ENCODE measurements at places on chromosomes 16 and 17. TPM values are rescaled to one million over a fixed set of nuclear protein-coding genes. Genes with fewer than 3 reads are reported as not detected.

DNA sequence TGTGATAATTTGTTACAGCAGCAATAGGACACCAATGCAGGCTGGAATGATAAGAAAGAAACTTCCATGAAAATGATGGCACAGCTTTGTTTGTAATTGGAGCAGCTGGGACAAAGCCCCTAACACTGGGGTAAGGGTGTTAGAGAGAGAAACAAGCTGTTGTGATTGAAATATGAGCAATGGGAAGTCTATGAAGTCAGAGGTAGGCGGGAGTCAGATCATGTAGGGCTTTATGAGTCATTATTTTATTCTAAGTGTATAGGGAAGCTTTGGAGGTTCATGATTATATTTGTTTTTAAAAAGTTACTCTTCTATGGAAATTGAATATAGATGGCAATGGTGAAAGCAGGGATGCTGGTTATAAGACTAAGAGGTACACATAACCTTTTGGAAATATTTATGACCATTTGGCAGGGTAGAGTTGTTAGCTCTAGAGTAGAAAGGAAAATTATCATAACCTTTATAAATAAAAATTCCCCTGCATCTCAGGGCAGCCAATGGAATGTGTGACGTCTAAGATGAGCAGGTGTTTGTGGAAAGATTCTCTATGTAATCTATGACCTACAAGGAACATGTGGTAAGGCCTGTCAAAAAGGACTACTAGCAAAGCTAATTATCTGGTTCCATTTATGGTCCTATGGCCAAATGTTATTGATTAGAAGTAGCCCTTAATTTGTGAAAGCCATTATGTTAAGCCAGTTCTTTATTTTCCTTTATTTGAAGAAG, 85.6 kb downstream of the KCNJ2 start:
- H3K27me3 ChIP-seq, result no peaks in the 10 kb centered on the region
- H3K36me3 ChIP-seq, result no peaks in the 10 kb centered on the region
- DNase-seq, result no peak
- no peaks in the 10 kb centered on the region for H3K4me1 ChIP-seq
- H3K4me3 ChIP-seq, result no peak overlapping the region

DNA sequence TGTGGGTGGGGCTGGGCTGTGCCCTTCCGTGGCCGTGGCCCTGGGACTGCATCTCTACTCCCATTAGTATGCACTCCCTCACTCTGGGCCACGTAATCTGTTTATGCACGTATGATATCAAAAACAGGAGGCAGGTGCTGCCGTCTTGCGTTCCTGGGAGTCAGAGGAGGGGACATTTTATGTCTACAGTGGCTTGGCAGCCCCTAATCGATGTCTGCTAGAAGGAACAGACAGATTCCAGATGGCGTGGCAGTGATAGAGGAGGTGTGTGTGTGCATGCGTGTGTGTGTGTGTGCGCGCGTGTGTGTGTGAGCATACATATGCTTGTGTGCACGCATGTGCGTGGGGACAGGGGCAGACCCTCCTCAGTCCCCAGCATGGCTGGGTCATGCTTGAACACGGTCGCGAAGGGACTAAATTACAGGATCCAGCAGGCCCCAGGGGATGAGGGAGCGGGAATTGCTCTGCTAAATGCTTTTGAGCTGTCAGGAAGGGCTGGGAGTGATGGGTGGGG, 44.7 kb downstream of the SREBF1 start:
- H3K27me3 ChIP-seq, result peaks cover 44% of the 10 kb centered on the region
- no peaks in the 10 kb centered on the region for H3K36me3 ChIP-seq
- DNase-seq, result peak; percentile 76
- peak overlapping the region; percentile 81 for H3K4me3 ChIP-seq

- no peaks in the 10 kb centered on the region for H3K36me3 ChIP-seq
- no peak for DNase-seq
- H3K27me3 ChIP-seq, result peaks cover 7% of the 10 kb centered on the region
- no peak overlapping the region for H3K27ac ChIP-seq
Observed at GRCh38 chr17:81440051-81440471, 44.8 kb downstream of the BAHCC1 start.

GRCh38 chr17:73281928-73282327, 20.2 kb upstream of the CPSF4L start:
- DNase-seq, result no peak
- H3K4me3 ChIP-seq, result no peak overlapping the region
- peaks cover 8% of the 10 kb centered on the region for H3K27me3 ChIP-seq
- H3K36me3 ChIP-seq, result no peaks in the 10 kb centered on the region
- peak overlapping the region; percentile 8 for H3K27ac ChIP-seq

- peak overlapping the region; percentile 88 for H3K4me3 ChIP-seq
- no peak for DNase-seq
- no peak overlapping the region for H3K27ac ChIP-seq
- H3K4me1 ChIP-seq, result peaks cover 7% of the 10 kb centered on the region
Observed at GRCh38 chr16:4184038-4184702, 57.7 kb downstream of the SRL start.

DNA sequence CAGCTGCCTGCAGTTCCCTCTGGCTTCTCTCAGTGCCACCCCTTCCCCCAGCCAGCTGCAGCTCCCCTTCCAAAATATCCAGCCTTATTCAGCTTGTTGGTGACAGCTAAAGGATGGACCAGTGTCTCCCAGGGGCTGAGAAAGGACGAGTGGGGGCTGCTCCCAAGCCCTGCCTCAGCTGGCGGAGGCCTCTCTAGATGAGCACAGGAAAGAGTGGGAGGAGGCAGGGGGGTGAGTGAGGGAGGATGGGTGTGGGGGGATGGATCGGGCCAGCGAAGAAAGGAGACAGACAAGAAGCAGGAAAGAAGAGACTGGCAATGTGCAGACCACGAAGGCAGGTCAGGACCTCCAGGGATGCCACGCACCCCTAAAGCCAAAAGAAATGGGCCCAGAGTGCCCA, 17.5 kb downstream of the PIPOX start:
- H3K4me1 ChIP-seq, result peaks cover 33% of the 10 kb centered on the region
- H3K27me3 ChIP-seq, result peaks cover under 1% of the 10 kb centered on the region
- H3K4me3 ChIP-seq, result no peak overlapping the region
- H3K36me3 ChIP-seq, result no peaks in the 10 kb centered on the region

GRCh38 chr16:29862884-29863668, at the start of gene CDIPT:
TSS of gene CDIPT (minus strand) at chr16:29863226. CDS start at chr16:29862857, 369 bp downstream.
- peaks cover 9% of the 10 kb centered on the region for H3K27me3 ChIP-seq
- peak within 1 kb of the TSS; percentile 99 for H3K27ac ChIP-seq
- H3K4me3 ChIP-seq, result peak within 1 kb of the TSS; percentile 96
- H3K4me1 ChIP-seq, result peaks cover 1% of the 10 kb centered on the region
- DNase-seq, result peak; percentile 90
- peaks cover 3% of the 10 kb centered on the region for H3K36me3 ChIP-seq

GRCh38 chr17:66425756-66426396, 123.5 kb downstream of the PRKCA start:
- H3K27me3 ChIP-seq, result no peaks in the 10 kb centered on the region
- H3K36me3 ChIP-seq, result no peaks in the 10 kb centered on the region
- no peaks in the 10 kb centered on the region for H3K4me1 ChIP-seq
- DNase-seq, result no peak
- H3K27ac ChIP-seq, result no peak overlapping the region

DNA sequence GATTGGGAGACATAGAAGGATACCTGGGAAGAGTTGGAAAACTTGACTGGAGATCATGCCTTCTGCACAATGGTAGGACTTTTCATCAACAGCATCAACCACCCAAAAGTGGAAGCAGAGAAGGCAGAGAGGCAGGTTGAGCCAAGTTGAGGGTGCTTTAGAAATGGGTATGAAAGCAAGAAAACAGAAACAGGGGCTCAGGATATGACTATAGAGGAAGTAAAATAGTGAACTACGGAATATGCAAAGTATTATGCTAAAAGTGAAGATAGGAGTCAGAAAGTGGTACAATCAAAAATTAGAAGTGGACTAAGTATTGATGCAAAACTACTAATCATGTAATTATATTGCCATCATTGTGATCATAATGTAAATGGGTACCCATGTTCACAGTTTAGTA, 16.1 kb upstream of the ARHGAP44 start:
- no peak overlapping the region for H3K27ac ChIP-seq
- H3K27me3 ChIP-seq, result peaks cover 3% of the 10 kb centered on the region
- no peaks in the 10 kb centered on the region for H3K36me3 ChIP-seq
- DNase-seq, result no peak

Gene MMP2
- 7.0 TPM for total RNA-seq

Gene SLFN12L
- not detected for total RNA-seq
